Lower leg skin (tissue), 4 donors: ENCODE measurements at places on chromosomes 2 and 18. TPM values are rescaled to one million over a fixed set of nuclear protein-coding genes. Genes with fewer than 3 reads are reported as not detected.

ARPC2 gene
- 302 TPM for total RNA-seq

GALNT13 gene
- 0.89 TPM for total RNA-seq

PRSS56 gene
- not detected for total RNA-seq

FIGN gene
- total RNA-seq = 1.0 TPM

OTOF gene
- total RNA-seq = 0.49 TPM

REG3G gene
- total RNA-seq = not detected

CCBE1 gene
- total RNA-seq = 3.2 TPM

DSEL gene
- 4.9 TPM for total RNA-seq

CHRND gene
- not detected for total RNA-seq

B3GNT7 gene
- total RNA-seq = 1.2 TPM

MYO5B gene
- total RNA-seq = 55.1 TPM

HTRA2 gene
- total RNA-seq = 25.8 TPM

POMC gene
- total RNA-seq = 3.4 TPM

OTX1 gene
- total RNA-seq = 9.2 TPM
